Activated T-cell treated with anti-CD3 and anti-CD28 coated beads for 4 hours (primary cell): ENCODE measurements at places on chromosomes 6 and 20.

DNA sequence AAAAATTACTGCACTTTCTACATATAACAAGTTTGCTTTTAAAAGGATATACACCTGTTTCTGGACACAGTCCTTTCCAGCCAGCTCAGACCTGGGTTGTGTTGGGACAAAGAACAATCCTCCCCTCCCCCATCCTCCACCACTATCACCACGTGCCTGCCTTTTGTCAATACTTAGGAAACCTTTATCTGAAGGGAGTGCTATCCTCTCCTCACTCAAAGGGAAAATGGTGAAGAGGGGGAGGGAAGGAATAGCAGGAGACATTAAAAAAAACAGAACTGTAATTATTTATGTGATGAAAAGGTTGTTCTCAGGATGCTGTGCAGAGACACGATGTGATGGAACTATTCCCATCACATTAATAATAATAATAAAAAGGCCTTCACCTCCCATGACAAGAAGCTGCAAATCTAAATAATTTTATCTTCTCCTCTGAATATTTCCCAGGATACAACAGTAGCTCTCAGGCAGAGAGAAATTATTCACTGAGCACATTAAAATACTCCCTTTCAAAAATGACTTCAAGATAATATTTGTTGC is 105.5 kb downstream of the NRSN1 start:
- DNase-seq = no peak

- no peak for DNase-seq
These were observed 31.9 kb downstream of the C6orf89 start for GRCh38 chr6:36917541-36918193.

GRCh38 chr6:119961450-119961849 is 611.9 kb upstream of the MAN1A1 start:
- no peak for DNase-seq

GRCh38 chr20:25072226-25072811 is 9.6 kb downstream of the VSX1 start:
- no peak for DNase-seq

GRCh38 chr20:53586640-53587039 is 7.0 kb downstream of the ZNF217 start:
- no peak for DNase-seq
